ENCODE measurements at places on chromosomes 11 and 22.

GRCh38 chr11:78262691-78263090 is 74.0 kb downstream of the USP35 start:
- no peak for DNase-seq

DNA sequence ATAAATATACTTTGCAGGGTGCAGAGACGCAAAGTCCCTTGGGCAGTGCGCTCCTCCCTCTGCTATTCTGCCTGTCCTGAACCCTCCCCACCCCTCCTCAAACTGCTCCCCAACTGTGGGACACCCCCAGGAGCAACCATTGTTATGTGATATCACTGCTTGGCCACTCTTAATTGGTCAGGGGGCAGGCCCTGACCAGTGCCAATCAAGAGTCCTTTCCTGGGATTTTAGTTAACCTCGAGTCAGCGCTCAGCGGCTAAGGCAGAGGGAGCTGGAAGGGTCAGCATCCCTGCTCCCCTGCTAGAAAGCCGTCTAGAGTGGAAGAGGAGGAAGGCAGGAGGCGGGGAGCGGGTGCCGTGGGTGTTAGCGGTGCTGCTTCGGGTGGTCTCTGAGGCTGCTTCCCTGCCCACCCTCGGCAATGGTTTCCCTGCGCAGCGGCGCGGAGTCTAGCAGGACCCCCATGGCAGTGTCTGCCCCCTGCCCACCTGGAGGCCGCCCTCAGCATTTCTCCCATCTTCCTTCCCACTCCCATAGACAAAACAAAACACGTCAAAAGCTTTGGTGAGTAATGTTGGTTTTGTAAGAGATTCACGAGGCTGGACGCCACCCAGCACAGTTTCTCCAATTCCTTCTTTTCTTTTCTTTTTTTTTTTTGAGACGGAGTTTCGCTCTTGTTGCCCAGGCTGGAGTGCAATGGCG is 38.4 kb upstream of the A4GALT start:
- no peak for DNase-seq

- no peak for DNase-seq
Observed at GRCh38 chr22:27809700-27810608, 8.4 kb upstream of the MN1 start.

GRCh38 chr11:117217141-117218084 is 14.5 kb downstream of the PCSK7 start:
- no peak for DNase-seq

All from activated T-cell treated with anti-CD3 and anti-CD28 coated beads, Interleukin-2, amount 50 U/mL, for 24 hours (primary cell).